ENCODE measurements at places on chromosomes 5 and 9. TPM values are rescaled to one million over a fixed set of nuclear protein-coding genes. Genes with fewer than 3 reads are reported as not detected.

GRCh38 chr5:123819386-123819785, 307.4 kb downstream of the CSNK1G3 start:
- H3K27me3 ChIP-seq: no peaks in the 10 kb centered on the region
- peak overlapping the region; percentile 34 for H3K27ac ChIP-seq
- no peaks in the 10 kb centered on the region for H3K4me1 ChIP-seq
- no peak for DNase-seq
- no peaks in the 10 kb centered on the region for H3K36me3 ChIP-seq

- peaks cover 27% of the 10 kb centered on the region for H3K27me3 ChIP-seq
- peaks cover 9% of the 10 kb centered on the region for H3K4me1 ChIP-seq
- H3K27ac ChIP-seq: no peak overlapping the region
These were observed 202.2 kb upstream of the DMRTA1 start for GRCh38 chr9:22244139-22245011.

DNA sequence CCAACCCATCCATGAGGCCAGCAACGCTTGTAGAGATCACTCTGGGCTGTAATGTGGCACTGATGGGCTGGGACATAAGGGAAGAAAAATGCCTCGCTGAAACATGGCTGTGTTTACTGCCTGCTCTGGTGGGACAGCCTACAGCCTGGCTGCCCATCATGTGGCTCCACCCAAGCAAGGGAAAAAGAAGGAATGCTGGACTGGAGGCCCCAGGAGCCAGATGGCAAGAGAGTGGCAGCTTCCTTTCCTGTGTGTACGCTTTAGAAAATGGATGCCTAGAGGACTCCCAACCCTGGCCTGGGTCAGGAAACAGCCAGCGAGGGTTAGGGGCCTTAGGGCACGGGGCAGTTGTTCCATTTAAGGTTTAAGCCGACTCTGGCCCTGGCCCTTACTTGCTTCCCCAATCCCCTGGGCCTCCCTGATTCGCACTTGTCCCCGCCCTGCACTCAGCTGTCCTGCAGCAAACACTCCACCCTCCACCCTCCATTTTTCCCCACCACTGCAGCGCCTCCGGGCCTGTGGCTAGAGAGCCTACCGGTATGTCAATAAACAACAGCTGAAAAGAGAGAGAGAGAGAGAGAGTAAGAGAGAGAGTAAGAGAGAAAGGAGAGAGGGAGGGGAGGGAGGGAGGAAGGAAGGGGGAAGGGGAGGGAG, 819.4 kb downstream of the SEMA5A start:
- H3K4me3 ChIP-seq: no peak overlapping the region
- peaks cover 27% of the 10 kb centered on the region for H3K4me1 ChIP-seq
- H3K27me3 ChIP-seq: no peaks in the 10 kb centered on the region
- H3K27ac ChIP-seq: no peak overlapping the region
- H3K36me3 ChIP-seq: no peaks in the 10 kb centered on the region

DNA sequence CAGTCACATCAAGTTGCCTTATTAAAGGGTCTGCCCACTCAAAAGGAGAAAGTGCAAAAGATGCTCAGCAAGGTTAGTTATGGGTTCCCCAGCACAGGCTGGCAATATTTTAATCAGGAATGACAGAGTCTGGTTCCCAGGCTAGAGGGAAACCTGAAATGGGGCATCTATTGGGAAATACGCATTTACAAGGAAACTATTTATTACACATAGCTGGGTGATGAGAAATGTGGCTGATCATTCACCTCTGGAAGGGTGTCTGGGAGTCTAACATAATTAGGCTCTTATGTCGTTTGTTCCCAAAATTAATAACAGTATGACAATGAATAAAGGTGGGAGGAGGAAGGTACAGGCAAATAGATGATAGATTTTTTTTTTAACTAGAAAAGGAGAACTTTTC, 314.7 kb downstream of the ENC1 start:
- peaks cover 15% of the 10 kb centered on the region for H3K4me1 ChIP-seq
- H3K36me3 ChIP-seq: no peaks in the 10 kb centered on the region
- DNase-seq: no peak
- no peak overlapping the region for H3K27ac ChIP-seq

DNA sequence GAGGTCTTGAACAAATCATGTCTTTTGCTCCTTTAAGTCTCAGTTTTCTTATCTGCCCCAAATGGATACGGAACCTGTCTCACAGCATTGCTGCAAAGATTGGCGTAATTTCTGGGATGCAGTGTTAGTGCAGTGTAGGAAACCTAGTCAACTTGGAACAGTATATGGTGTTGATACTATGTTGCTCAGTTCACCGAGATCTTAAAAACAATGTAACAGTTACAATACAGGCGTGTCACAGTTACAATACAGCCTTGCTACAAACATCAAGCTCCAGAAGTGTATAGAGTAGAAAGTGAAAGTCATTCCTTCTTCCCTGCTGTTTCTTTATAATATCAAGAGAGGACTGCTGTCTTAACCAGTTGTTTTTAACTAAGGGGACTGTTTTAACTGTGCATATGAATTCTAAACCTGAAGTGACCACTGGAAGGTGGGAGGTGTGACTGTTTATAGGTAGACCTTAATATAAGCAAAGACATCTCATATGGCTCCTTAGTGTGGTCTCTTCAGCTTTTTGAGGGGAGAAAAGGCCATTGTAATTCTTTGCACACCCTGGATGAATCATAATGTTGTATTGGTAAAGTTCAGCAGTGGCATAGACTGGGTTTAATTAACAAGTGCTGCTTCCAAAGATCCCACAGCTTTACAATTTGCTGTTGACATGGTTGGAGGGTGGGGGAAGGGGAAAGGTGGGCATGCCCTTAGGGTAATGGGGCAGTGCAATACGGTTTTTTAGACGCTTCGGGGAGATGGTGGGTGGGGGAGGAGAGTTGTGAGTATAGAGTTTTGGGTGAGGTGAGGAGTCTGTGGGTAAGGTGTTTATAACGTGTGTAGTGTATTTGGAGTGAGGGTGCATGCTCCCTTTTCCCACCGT, 12.9 kb downstream of the PRRC2B start:
- H3K36me3 ChIP-seq: no peaks in the 10 kb centered on the region
- H3K27ac ChIP-seq: peak overlapping the region; percentile 81
- H3K27me3 ChIP-seq: no peaks in the 10 kb centered on the region
- H3K4me3 ChIP-seq: peak overlapping the region; percentile 17
- DNase-seq: no peak
- H3K4me1 ChIP-seq: peaks cover 78% of the 10 kb centered on the region

DNA sequence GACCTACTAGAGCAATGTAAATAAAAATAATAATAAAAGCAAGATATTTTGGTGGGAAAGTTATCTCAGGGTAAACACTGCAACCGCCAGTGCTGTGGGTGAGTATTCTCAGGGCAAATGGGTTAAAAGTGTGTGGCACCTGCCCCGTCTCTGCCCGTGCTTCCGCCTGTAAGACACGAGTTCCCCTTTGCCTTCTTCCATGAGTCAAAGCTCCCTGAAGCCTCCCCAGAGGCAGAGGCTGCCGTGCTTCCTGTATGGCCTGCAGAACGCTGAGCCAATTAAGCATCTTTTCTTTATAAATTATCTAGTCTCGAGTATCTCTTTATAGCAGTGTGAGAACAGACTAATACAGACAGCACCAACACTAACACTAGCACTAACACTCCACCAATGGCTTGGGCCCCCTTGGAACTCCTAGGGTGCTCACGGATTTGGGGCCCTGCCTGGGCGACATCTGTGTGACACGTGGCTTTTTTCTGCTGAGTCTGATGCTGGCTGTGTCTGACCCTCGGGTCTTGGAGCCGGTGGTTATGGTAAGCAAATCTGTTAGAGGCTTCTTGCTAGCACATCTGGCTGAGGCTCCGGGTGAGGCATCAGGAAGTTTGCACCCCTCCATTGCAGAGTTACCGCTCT, 10.6 kb downstream of the PLEKHG4B start:
- peaks cover 57% of the 10 kb centered on the region for H3K27me3 ChIP-seq
- no peak overlapping the region for H3K4me3 ChIP-seq
- no peak overlapping the region for H3K27ac ChIP-seq
- no peaks in the 10 kb centered on the region for H3K36me3 ChIP-seq
- no peak for DNase-seq
- no peaks in the 10 kb centered on the region for H3K4me1 ChIP-seq

- H3K27me3 ChIP-seq: no peaks in the 10 kb centered on the region
- no peaks in the 10 kb centered on the region for H3K36me3 ChIP-seq
- DNase-seq: no peak
- H3K4me1 ChIP-seq: no peaks in the 10 kb centered on the region
- no peak overlapping the region for H3K4me3 ChIP-seq
- H3K27ac ChIP-seq: no peak overlapping the region
These were observed 103.1 kb downstream of the FBN2 start for GRCh38 chr5:128434993-128435392.

DNA sequence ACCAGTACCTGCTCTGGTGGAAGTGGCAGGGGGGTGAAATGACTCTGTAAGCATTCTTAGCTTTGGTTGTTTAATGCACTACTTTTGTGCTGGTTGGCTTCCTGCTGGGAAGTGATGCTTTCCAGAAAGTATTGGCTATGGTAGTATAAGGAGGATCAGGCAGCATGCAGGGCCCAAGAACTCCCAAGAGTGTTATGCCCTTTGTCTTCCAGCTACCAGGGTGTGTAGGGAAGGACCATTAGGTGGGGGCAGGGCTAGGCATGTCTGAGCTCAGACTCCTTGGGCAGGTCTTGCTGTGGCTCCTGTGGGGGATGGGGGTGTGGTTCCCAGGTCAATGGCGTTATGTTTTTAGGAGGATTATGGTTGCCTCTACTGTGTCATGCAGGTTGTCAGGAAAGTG, 135.8 kb upstream of the TRPC7 start:
- no peak overlapping the region for H3K27ac ChIP-seq
- no peaks in the 10 kb centered on the region for H3K4me1 ChIP-seq
- no peaks in the 10 kb centered on the region for H3K27me3 ChIP-seq
- H3K36me3 ChIP-seq: no peaks in the 10 kb centered on the region

- H3K36me3 ChIP-seq: no peaks in the 10 kb centered on the region
- H3K4me1 ChIP-seq: no peaks in the 10 kb centered on the region
- no peak overlapping the region for H3K4me3 ChIP-seq
- H3K27me3 ChIP-seq: peaks cover 4% of the 10 kb centered on the region
These were observed 353.4 kb upstream of the SLC30A5 start for GRCh38 chr5:68740226-68740910.

DNA sequence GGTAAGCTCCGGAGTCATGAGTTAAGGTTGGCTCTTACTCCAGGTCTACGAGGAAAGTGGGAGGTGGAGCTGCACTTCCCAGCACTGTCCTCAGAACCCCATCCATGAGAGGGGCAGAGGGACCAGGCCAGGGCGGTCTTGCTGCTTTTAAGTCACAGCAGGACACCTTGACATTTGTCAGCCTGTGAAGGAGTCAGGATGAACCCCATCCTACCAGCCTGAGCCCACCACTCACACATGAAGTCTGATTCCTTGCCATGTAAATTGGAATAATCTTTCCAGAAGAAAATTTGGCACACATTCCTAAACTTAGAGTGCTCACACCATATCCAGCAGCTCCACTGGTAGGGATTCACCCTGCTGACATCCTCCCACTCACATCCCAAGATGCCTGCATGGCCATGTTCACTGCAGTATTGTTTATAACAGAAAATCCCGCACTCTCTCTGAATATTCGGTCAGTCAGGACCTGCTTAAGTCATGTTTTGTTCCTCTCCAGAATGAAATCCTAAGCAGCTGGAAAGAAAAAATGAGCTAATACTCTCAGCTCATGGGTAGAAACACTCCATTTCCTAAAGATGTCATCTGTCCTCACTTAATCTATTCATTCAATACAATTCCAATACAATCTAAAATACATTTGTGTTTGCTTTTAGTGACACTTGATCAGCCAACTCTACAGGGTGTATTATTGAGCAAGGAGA, 79.3 kb upstream of the COL5A1 start:
- H3K36me3 ChIP-seq: no peaks in the 10 kb centered on the region
- H3K4me3 ChIP-seq: no peak overlapping the region
- H3K27me3 ChIP-seq: no peaks in the 10 kb centered on the region
- DNase-seq: peak; percentile 30
- H3K27ac ChIP-seq: no peak overlapping the region

DNA sequence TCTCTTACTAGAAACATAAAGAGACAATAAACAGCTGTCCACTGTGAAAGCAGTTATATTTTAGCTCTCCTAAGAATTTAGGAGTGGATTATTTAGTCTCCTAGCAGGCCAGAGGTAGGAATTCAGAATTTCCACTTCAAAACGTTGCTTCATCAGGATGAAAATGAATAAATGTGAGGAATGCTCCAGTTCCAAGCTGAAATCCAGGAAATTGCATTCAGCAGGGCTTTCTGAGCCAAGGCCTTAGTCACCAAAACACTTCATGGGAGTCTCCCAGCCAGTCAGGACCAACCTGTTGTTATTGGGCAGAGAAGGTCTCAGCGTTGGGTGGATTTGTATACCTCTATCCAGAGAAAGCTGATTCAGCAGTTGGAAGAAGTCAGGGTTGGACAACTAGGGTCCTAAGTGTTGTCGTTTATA, 1040.3 kb downstream of the TLE1 start:
- H3K27ac ChIP-seq: peak overlapping the region; percentile 70
- no peaks in the 10 kb centered on the region for H3K27me3 ChIP-seq
- H3K36me3 ChIP-seq: no peaks in the 10 kb centered on the region
- H3K4me3 ChIP-seq: no peak overlapping the region

DNA sequence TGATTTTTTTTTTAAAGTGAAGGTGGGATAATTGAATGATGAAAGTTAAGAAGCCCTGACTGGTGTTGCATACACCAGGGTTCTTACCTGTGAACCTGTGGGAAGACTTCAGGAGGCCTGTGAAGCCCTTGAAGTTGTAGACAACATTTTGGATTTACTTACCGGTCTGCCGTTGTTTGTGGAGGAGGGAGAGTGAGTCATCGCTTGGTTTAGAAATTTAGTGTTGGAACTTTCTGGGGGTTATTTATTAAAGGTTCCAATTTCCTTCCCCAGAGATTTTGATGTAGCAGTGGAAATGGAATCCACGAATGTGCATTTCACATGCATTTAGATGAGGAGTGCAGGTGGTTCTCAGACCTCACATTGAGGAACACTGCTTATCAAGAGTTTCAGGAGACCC, 49.6 kb downstream of the ARHGAP26 start:
- no peak for DNase-seq
- no peaks in the 10 kb centered on the region for H3K36me3 ChIP-seq
- no peak overlapping the region for H3K4me3 ChIP-seq
- H3K4me1 ChIP-seq: peaks cover 51% of the 10 kb centered on the region
- no peaks in the 10 kb centered on the region for H3K27me3 ChIP-seq

- H3K27ac ChIP-seq: no peak overlapping the region
- DNase-seq: peak; percentile 67
- H3K27me3 ChIP-seq: peaks cover 4% of the 10 kb centered on the region
These were observed 39.7 kb downstream of the NDUFS6 start for GRCh38 chr5:1840741-1841521.

DNA sequence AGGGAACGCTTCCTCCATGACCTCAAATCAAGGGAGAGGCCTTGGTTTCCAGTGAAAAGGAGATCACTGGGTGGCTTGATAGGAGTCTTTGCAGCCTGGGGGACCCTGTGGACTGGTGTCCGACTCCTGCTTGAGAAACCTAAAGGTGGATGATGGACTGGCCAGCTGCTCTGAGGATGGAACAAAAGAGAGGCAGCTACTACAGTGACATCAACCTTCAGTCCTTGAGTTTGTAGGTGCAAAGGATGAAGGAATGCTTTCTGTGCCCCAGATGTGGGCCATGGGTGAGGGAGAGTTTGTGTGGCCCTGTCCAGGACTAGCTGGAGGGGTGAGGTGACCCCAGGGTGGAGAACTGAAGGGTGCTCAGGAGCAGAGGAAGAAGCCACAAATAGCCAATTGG, 114.4 kb upstream of the TBC1D2 start:
- H3K36me3 ChIP-seq: no peaks in the 10 kb centered on the region
- H3K4me3 ChIP-seq: no peak overlapping the region
- peaks cover 35% of the 10 kb centered on the region for H3K4me1 ChIP-seq
- no peaks in the 10 kb centered on the region for H3K27me3 ChIP-seq
- no peak for DNase-seq

Gene NRARP
- under 0.01 TPM for total RNA-seq

Gene FIBCD1
- total RNA-seq: 5.3 TPM

Gene MTREX
- 73.8 TPM for total RNA-seq

Gene TMEM215
- not detected for total RNA-seq

Data from osteoblast (primary cell).